Posterior vena cava (tissue), 2 donors: ENCODE measurements at places on chromosomes 3 and 15.

- DNase-seq = peak; percentile 29
These were observed 56.3 kb downstream of the APBA2 start for GRCh38 chr15:28942046-28942445.

GRCh38 chr3:155748611-155749365 is 3.9 kb upstream of the PLCH1 start:
- no peak for DNase-seq

DNA sequence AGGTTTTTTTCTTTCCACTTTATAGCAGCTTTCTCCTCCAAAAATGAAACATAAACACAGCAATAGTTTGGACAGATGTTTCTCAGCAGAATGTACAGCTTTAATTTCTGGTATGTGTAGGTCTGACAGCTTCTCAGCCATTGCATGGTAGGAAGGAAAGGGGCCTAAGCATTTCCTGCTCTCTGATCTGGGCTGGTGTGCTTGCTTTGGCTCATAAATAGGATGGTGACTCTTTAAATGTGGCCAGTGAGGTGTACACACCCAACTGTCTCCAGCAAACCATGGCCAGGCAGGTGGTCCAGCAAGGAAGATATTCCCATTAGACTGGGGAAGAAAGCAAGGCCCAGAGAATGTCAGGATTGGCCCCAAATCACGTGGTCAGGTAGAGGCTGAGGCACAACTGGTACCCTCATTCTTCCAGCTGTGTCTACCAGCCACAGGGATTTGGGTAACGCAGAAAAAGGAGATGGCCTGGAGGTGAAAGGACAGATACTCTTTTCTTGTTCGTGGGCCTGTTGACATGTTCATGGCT is 52.1 kb downstream of the ITGA11 start:
- peak; percentile 28 for DNase-seq

GRCh38 chr3:64668582-64669510 is 19.0 kb downstream of the ADAMTS9 start:
- DNase-seq = no peak

- DNase-seq = peak; percentile 69
These were observed 404.4 kb upstream of the MDFIC2 start for GRCh38 chr3:70716832-70717231.

- DNase-seq = no peak
These were observed 26.7 kb downstream of the NRROS start for GRCh38 chr3:196666001-196666867.

- no peak for DNase-seq
These were observed 7.0 kb downstream of the MELTF start for GRCh38 chr3:197022405-197023231.

GRCh38 chr3:4741404-4742307 is 237.6 kb upstream of the BHLHE40 start:
- DNase-seq = peak; percentile 85

DNA sequence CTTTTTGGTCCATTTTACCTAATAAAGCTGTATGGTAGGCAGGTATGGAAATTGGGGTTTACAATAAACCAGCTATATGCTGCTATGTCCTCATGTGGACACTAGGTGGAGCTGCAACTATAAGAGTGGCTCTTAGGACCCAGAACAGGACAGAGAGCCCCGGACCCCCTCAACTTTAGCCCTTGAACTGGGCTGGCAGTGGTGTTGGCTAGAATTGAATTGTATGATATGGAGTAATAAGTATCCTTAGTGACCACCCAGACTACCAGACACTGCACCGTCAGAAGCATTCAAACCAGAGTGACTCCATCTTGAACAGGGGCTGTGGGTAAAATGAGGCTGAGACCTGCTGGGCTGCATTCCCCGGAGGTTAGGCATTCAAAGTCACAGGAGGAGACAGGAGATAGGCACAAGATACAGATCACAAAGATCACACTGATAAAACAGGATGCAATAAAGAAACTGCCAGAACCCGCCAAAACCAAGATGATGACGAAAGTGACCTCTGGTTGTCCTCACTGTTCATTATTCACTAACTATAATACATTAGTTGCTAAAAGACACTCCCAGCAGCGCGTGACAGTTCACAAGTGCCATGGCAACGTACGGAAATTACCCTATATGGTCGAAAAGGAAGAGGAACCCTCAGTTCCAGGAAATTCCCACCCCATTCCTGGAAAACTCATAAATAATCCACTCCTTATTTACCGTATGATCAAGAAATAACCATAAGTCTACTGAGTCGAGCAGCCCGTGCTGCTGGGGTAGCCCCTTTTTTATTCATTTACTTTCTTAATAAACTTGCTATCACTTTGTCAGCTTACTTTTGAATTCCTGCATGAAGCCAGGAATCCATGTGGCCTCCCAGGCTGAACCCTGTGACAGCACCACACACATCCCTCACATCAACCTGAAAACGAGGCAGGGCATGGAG is 68.7 kb upstream of the BLM start:
- DNase-seq = peak; percentile 94

GRCh38 chr3:59128685-59129084 is 78.9 kb upstream of the CFAP20DC start:
- DNase-seq = no peak

DNA sequence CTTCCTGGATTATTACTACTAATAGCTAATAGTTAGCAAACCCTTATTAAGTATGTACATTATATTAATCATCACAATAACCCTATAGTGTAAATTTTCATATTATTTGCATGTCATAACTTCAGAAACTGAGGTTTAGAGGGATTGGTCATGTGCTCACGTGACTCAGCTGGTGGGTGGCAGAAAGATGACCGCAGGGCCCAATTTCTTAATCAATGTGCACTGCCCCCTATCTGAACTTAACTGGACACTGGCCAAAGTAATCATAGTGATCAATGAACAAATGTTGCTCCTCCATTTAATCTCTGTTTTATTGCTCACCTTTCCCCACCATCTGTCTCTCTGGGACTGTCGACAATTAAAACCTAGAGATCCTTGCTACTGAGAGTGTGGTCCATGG is 52.2 kb downstream of the PLD1 start:
- no peak for DNase-seq

DNA sequence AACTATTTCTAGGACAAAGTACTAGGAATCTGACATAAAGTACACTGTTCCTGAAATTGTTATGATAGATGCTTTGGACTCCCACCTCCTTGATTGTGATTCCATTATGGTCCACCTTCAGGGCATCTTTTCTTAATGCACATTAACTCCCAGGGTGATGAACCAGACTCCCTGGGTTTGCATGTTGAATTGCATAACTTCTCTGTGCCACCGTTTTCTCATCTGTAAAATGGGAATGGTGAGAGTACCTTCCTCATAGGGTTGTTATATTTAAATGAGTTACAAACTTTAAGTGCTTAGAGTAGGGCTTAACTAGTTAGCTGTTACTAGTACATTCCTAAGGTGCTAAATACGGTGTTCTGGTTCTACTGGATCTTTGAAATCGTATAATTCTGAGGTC is 81.9 kb downstream of the CMSS1 start:
- no peak for DNase-seq

- peak; percentile 92 for DNase-seq
These were observed at the start of gene ZMYND10 for GRCh38 chr3:50345586-50346234. Gene ZMYND10, minus strand, starts transcription at chr3:50345732. Its CDS starts 153 bp downstream, at chr3:50345579.

GRCh38 chr3:40930131-40930538 is 269.2 kb upstream of the CTNNB1 start:
- DNase-seq = no peak

DNA sequence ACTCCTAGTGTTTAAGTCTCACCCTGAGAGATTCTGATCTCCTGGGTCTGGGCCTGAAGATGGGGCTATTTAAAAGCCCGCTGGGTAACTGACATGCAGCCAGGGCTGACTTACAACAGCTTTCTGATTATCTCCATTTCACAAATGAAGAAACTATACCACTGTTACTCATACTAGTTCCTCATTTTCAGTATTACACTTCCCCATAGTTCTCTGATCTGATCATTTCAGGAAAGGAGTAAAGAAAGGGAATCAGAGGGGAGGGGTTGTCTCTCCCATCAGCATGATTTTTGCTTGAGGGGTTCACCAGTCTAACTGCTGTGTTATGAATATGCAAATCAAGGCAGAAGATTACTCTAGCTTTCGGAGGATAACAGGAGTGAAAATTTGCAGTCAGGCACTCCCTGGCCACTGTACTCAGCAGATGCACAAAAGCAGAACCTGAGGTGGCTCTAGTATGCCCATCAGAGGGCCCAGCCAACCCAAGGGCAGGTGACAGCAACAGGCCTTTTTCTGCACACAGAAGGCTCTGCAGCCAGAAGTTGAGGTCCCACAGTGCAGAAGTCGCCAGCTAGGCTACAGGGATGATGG is 59.4 kb downstream of the DAPK2 start:
- peak; percentile 73 for DNase-seq

DNA sequence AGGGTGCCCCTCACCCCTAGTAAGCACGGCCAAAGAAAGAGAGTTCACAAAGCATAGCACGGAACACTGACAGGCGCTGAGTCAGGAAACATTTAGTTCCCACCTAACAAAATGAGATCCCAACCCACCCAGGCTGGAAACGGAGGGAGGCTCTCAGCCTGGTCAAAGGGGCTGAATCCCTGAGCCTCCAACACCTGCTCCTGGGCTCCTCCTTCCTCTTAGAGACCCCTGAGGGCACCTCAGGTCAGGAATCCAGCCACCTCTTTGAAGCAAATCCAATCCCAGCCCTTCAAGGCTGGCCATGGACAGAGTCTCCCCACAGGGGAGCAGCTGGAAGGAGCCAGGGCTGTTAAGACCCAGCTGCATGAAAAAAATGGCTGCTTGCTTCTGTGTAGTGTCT is 154.4 kb upstream of the HES1 start:
- DNase-seq = no peak

- peak; percentile 24 for DNase-seq
These were observed 34.0 kb downstream of the RHCG start for GRCh38 chr15:89462198-89462912.
